Fibroblast of the aortic adventitia (primary cell): ENCODE measurements at places on chromosomes 12 and 14. TPM values are rescaled to one million over a fixed set of nuclear protein-coding genes. Genes with fewer than 3 reads are reported as not detected.

Gene GOLGA3
- 88.3 and 104 TPM in 2 replicates for total RNA-seq

Gene RDH11
- 78.9 and 110 TPM in 2 replicates for total RNA-seq

Gene HAL
- total RNA-seq, result 0.09 and 2.2 TPM in 2 replicates

Gene TPPP2
- total RNA-seq, result not detected in 2 replicates

Gene IL22
- total RNA-seq, result not detected in 2 replicates

Gene OR4E2
- 0.33 TPM in 1 of 2 replicates, not detected in the other for total RNA-seq

Gene VAMP1
- 9.0 and 26.6 TPM in 2 replicates for total RNA-seq

Gene TSPAN19
- total RNA-seq, result 1.7 TPM in 1 of 2 replicates, not detected in the other
